ENCODE measurements at places on chromosomes 5 and 9. TPM values are rescaled to one million over a fixed set of nuclear protein-coding genes. Genes with fewer than 3 reads are reported as not detected.

Gene RLN1
- total RNA-seq = 0.87 TPM

Gene ALDH1A1
- total RNA-seq = not detected

Gene NFIB
- not detected for total RNA-seq

Gene PCDHGA6
- 0.48 TPM for total RNA-seq

Gene CENPK
- 78.0 TPM for total RNA-seq

Gene PCDHGA12
- 0.11 TPM for total RNA-seq

Gene ST6GALNAC4
- 28.7 TPM for total RNA-seq

Gene CCDC183
- not detected for total RNA-seq

Gene CRB2
- total RNA-seq = not detected

Gene ACTBL2
- total RNA-seq = not detected

Gene UBE2QL1
- total RNA-seq = 0.67 TPM

Gene FBP1
- not detected for total RNA-seq

Gene RLN2
- total RNA-seq = 1.4 TPM

Gene STC2
- total RNA-seq = 22.8 TPM

Gene ANKRD34B
- total RNA-seq = not detected

Gene ARHGEF37
- 1.6 TPM for total RNA-seq

Gene EGFLAM
- total RNA-seq = not detected

Gene TMEM215
- total RNA-seq = not detected

Gene NRG2
- not detected for total RNA-seq

Gene SLC22A5
- 5.1 TPM for total RNA-seq

Gene SLC36A1
- total RNA-seq = 6.2 TPM

Gene CEP72
- 30.2 TPM for total RNA-seq

Gene KCNN2
- total RNA-seq = not detected

Gene CTSL
- 14.1 TPM for total RNA-seq

Gene GDA
- not detected for total RNA-seq

Gene SLC12A7
- 31.1 TPM for total RNA-seq

Gene IL33
- not detected for total RNA-seq

Gene FBXL17
- 7.0 TPM for total RNA-seq

Gene EPB41L4A
- 0.34 TPM for total RNA-seq

Gene IL11RA
- total RNA-seq = 27.4 TPM

Gene CDC20B
- 0.18 TPM for total RNA-seq

Gene NOXA1
- total RNA-seq = 0.46 TPM

Gene CBY3
- total RNA-seq = 0.51 TPM

Gene SCGB3A1
- total RNA-seq = not detected

Gene GPX8
- not detected for total RNA-seq
